Body of pancreas (tissue), 4 donors: ENCODE measurements at places on chromosomes 12 and 14. TPM values are rescaled to one million over a fixed set of nuclear protein-coding genes. Genes with fewer than 3 reads are reported as not detected.

SERPINA3 gene
- 1,783 TPM for total RNA-seq

ACOT6 gene
- not detected for total RNA-seq

MFAP5 gene
- 17.9 TPM for total RNA-seq

NFE2 gene
- not detected for total RNA-seq

ASCL1 gene
- not detected for total RNA-seq

GPRC5D gene
- not detected for total RNA-seq

COX8C gene
- total RNA-seq = not detected

POTEG gene
- total RNA-seq = not detected

MVK gene
- 8.6 TPM for total RNA-seq

CCDC198 gene
- total RNA-seq = 123 TPM

FOXM1 gene
- 0.52 TPM for total RNA-seq

MRPL52 gene
- 45.1 TPM for total RNA-seq

IL23A gene
- total RNA-seq = not detected

PARPBP gene
- total RNA-seq = 0.52 TPM
